ENCODE measurements at places on chromosomes 3 and 15. TPM values are rescaled to one million over a fixed set of nuclear protein-coding genes. Genes with fewer than 3 reads are reported as not detected.

- no peak for DNase-seq
These were observed 4.7 kb upstream of the CALML4 start for GRCh38 chr15:68209735-68210408.

Gene OXTR
- total RNA-seq, result 0.30 TPM

DNA sequence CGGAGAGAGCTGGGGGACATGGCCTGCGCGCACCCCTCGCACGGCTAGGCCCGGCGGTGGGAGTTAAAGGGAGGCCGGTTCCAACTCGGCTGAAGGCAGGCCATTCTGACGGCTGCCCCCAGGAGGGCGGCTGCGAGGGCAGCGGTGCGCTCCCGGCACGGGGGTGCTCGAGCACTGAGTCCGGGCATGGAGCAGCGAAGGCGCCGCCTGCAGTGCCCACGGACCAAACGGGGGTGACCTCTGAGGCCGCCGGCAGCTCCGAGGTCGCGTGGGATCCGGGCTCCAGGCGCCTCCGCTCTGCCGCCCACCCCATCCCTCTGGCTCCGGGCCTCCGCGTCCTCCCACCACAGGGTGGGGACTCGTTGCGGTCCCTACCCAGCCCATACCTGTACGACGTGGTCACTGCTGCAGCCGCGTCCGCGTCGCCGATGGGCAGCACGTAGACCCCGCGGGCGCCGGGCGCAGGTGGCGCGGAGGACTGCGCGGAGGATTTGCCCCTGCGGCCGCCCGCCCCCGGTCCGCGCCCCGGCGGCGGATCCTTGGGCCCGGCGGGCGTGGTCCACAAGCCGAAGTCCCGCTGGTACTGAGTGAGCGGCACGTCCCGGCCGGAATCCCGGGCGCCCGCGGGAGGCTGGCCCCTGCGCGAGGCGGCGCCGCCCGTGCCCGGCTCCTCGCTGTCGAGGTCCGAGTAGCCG lies 469 bp downstream of the MAP6D1 start:
- no peak for DNase-seq

Gene CFAP161
- not detected for total RNA-seq

Gene CCR2
- total RNA-seq, result 1.7 TPM

GRCh38 chr3:41579861-41580260 lies 380.6 kb downstream of the CTNNB1 start:
- DNase-seq, result no peak

- DNase-seq, result peak; percentile 34
These were observed at the start of gene IL12A for GRCh38 chr3:159988617-159989271. IL12A (plus strand) TSS chr3:159988835.

Gene PRR20G
- total RNA-seq, result not detected

DNA sequence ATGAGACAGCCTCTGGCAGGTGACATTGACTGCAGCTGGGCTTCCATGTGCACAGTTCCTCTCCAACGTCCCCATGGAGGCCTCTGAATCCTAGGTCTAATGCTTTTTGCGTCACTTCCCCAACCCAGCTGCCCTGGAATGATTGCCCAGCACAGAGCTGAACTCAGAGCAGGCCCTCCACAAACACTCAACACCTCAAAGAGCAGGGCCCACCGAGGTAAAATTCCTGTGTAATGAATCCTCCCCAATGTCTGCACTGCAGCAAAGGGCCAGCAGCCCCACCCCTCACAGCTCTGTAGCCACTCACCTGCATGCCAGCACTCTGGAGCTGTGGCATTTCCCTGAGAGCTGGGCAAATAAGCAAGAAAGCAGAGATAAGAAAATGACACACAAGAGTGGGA lies 42.6 kb upstream of the DUSP7 start:
- DNase-seq, result no peak

DNA sequence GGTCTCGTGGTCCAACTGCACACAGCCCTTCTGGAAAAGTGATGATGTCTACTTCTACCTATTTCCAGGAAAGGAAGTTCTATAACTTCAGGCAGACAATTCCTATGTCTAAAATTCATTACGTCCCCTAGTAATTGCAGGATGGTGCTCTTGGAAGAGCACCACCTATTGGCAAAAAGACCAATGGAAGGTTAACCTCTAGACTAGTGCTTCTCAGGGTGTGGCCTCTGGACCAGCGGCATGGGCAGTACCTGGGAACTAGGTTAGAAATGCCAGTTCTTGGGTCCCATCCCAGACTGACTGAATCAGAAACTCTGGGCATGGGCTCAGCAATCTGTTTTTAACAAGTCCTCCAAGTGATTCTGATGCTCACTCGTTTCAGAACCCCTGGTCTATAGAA lies 258.3 kb upstream of the ICE2 start:
- no peak for DNase-seq

All from tibial nerve (tissue), 4 donors.